ENCODE measurements at places on chromosomes 2 and 18. TPM values are rescaled to one million over a fixed set of nuclear protein-coding genes. Genes with fewer than 3 reads are reported as not detected.

SP110 gene
- total RNA-seq: 77.1 TPM

RETSAT gene
- total RNA-seq: 35.9 TPM

THAP4 gene
- 28.0 TPM for total RNA-seq

MBOAT2 gene
- 4.9 TPM for total RNA-seq

SFTPB gene
- not detected for total RNA-seq

MIB1 gene
- total RNA-seq: 45.1 TPM

KIAA2012 gene
- total RNA-seq: not detected

INPP1 gene
- 3.7 TPM for total RNA-seq

GNAL gene
- 0.10 TPM for total RNA-seq

DYNC2LI1 gene
- 4.7 TPM for total RNA-seq

LMAN1 gene
- total RNA-seq: 58.1 TPM

IL37 gene
- not detected for total RNA-seq

LOXL3 gene
- total RNA-seq: 0.75 TPM

MAT2A gene
- total RNA-seq: 110 TPM

SLC66A2 gene
- total RNA-seq: 43.6 TPM

HOXD13 gene
- total RNA-seq: not detected

UGT1A9 gene
- not detected for total RNA-seq

NOSTRIN gene
- total RNA-seq: not detected

NIF3L1 gene
- total RNA-seq: 6.9 TPM

PDE1A gene
- not detected for total RNA-seq

CDK5R2 gene
- not detected for total RNA-seq

KCNG2 gene
- not detected for total RNA-seq

FLACC1 gene
- total RNA-seq: 4.7 TPM

UGT1A4 gene
- total RNA-seq: not detected

CCDC85A gene
- total RNA-seq: not detected

ITGA4 gene
- total RNA-seq: 237 TPM

IL1F10 gene
- total RNA-seq: not detected

FBXO41 gene
- total RNA-seq: 13.3 TPM

MTX2 gene
- total RNA-seq: 6.1 TPM

PPP1R7 gene
- 40.0 TPM for total RNA-seq

RNF125 gene
- 72.6 TPM for total RNA-seq

ANKRD62 gene
- not detected for total RNA-seq

C2orf78 gene
- total RNA-seq: not detected

SLC5A7 gene
- total RNA-seq: not detected

LONRF2 gene
- total RNA-seq: 0.12 TPM

LOXHD1 gene
- 0.30 TPM for total RNA-seq

INPP5D gene
- 163 TPM for total RNA-seq

UGT1A5 gene
- total RNA-seq: not detected

TMEM37 gene
- total RNA-seq: not detected

IL36B gene
- total RNA-seq: not detected

AQP12B gene
- not detected for total RNA-seq

MFSD2B gene
- 0.27 TPM for total RNA-seq

C2orf66 gene
- not detected for total RNA-seq

FRZB gene
- total RNA-seq: not detected

C18orf54 gene
- total RNA-seq: 1.5 TPM

AQP12A gene
- not detected for total RNA-seq

CYTIP gene
- total RNA-seq: 286 TPM
